ENCODE measurements at places on chromosomes 1 and 21.

DNA sequence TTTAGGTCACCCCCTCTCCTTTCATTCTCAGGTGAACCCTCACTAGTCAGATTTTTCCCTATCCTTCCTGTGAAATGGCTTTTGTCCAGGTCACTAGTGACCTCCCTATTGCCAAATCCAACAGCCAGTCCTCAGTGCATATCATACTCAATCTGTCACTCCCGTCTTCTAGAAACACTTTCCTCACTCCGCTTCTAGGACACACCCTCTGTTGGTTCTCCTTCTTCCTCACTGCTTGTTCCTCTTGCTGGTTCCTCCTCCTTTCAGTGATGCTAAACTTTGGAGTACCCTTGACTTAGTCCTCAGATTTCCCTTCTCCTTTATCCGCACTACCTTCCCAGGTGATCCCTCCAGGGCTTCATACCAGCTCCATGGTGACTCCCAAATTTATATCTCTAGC is 94.3 kb downstream of the RNF220 start:
- no peak for DNase-seq

DNA sequence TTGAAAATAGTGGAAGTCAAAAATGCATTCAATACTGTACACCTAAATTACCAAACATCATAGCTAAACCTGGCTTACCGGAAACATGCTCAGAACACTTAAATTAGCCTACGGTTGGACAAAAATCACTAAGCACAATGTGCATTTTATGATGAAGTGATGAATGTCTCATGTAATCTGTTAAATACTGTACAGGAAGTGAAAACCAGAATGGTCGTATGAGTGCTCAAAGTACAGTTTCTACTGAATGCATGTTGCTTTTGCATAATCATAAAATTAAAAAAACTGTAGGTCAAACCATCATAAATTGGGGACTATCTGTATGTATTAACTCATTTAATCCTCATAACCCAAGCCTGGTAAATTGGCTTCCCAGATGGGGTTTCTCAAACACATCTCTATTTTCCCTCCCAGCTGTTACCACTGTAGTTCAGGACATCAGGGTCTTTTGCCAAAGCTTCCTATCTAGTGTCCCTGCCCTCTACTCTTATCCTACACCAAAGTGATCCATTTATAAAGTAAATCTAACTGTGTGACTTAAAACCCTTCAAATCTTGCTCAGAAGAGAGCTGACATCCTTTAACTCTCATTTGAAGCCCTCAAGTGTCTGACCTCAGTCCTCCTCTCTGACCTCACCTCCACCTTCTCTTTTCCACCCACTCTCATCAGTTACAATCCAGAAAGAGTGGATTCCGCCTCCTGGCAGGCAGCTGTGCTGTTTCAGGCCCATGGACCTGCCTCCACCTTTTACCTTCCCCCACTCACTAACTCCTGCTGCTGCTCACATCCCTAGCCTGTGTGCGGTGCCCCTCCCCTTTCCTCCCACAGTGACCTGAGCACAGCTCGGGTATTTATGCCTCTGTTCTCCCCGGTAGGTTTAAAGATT is 356.4 kb upstream of the ST6GALNAC5 start:
- no peak for DNase-seq

DNA sequence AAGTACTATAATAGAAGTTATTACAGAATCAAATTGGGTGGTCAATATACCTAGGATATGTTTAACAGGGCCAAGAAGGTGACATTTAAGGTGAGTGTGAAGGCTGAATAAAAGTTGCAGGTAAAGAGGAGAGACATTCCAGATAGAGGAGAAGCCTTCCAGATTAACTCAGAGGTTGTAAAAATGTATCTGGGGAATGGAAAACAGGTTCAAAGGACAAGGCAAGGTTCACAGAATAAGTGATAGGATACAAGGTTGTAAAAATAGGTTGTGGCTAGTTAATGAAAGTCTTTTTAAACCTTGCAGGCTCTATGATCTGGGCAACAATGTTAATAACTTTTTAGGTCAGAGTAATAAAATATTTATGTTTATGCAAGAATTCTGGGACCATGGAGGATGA is 40.2 kb downstream of the FUBP1 start:
- no peak for DNase-seq

DNA sequence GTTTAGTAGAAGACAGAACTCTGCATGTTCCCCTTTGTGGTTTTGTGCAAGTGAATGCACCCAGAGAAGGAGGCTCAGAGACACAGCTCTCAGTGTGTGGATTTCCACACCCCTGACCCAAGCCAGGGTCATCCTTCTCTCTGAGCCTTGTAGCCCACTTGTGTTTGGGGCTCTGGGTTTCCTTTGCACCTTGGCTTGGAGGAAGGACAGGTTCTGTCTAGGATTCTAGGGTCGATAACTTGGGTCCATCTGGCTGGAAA is 27.2 kb downstream of the MYOG start:
- DNase-seq = no peak

DNA sequence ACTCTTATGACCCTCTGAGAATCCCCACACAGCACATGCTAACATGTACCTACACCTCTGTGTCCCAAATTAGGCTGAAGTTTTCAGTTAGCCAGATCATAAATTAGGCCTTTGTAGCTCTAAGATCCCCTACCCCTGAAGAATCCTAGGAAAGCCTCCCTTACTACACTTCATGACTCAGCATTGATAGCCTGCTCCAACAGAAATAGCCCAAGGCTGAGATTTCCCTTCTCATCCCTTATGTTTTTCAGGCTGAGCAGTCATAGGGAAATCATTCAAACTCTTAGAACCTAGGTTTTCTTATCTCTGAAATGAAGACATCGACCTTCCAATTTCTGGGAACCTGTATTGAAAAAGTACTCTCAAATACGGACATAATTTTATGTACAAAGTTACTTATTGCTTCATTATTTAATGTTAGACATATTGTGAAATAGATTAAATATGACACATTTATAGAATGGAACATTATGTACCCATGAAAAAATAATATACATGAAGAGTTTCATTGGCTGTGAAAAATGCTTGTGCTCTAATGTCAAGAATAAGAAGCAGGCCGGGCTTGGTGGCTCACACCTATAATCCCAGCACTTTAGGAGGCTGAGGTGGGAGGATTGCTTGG is 122.4 kb upstream of the UBE2U start:
- DNase-seq = no peak
